ENCODE measurements at places on chromosomes 3 and 15.

- no peak for DNase-seq
Observed at GRCh38 chr15:70936326-70936725, 43.7 kb downstream of the LRRC49 start.

DNA sequence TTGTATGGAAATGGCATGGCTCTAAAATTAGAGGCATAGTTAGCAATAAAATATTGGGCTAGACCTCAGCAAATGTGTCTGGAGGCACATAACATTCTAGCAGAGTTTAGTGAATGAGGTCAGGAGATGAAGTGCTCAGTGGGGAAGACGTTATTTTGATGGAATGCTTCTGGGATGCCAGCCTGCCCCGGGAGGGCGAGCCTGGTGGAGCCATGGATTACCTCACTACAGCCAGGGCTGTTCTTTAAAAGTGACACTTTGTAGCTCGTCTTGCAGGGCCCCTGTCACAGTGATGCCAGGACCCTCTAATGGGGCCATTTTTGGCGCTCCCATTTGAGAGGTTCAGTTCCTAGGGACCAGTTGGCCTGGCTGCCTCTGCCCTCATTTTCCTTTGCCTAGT lies 48.5 kb downstream of the PXYLP1 start:
- no peak for DNase-seq

- no peak for DNase-seq
Observed at GRCh38 chr3:193974671-193975535, 161.0 kb upstream of the HES1 start.

- no peak for DNase-seq
Observed at GRCh38 chr15:35679186-35679585, 133.2 kb upstream of the DPH6 start.

GRCh38 chr3:194686816-194687637 lies 1.3 kb downstream of the FAM43A start:
- DNase-seq = peak; percentile 27

GRCh38 chr3:2568929-2569328 lies 470.3 kb downstream of the CNTN4 start:
- no peak for DNase-seq

DNA sequence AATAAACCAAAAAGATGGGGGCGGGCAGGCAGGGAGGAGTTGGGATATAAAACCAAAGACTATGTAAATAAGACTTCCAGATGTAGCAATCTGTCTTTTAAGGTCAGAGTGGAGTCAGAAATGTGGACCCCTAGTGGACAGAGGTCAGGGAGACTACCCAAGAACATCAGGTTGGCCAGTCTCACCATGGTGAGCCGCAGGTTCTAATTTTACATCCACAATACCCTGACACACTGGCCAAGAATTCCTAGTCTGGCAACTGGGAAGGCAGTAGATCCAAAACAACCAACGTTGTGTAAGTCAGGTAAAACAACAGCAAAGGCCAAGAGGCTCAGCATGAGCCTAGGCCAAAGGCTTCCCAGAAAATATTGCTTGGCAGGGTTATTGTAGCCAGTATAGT lies 203.4 kb downstream of the FOXP1 start:
- no peak for DNase-seq

- DNase-seq = no peak
Observed at GRCh38 chr15:74531144-74531811, 9.7 kb upstream of the ARID3B start.

- DNase-seq = no peak
Observed at GRCh38 chr3:66211779-66212178, 9.0 kb upstream of the SLC25A26 start.

- no peak for DNase-seq
Observed at GRCh38 chr3:137242836-137243400, 285.1 kb downstream of the IL20RB start.

GRCh38 chr3:155372281-155372680 lies 78.8 kb upstream of the STRIT1 start:
- no peak for DNase-seq

DNA sequence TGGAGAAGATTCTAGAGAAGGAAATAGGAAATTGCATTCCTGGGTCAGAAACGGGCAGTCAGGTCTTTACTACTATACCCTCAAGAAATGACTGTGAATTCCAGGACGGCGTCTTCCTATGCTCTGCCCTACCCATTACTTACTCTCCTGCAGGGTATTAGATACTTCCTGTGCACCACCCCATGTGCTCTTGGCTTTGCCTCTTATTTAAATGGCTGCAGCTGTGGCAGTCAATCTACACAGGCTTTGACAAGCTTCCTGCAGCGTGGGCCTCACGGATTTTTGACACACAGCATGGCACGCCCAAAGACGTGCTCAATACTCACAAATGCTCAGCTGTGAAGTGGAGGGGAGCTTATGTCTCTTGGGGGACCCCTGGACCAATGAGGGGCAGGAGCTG lies 206.1 kb downstream of the SV2B start:
- DNase-seq = no peak

GRCh38 chr15:72182673-72183072 lies 14.9 kb downstream of the GRAMD2A start:
- DNase-seq = no peak

- no peak for DNase-seq
Observed at GRCh38 chr3:113894927-113895326, 52.9 kb upstream of the ZDHHC23 start.

- DNase-seq = no peak
Observed at GRCh38 chr3:170222647-170223541, 670 bp downstream of the PRKCI start.

- DNase-seq = no peak
Observed at GRCh38 chr15:40465939-40466338, 4.8 kb upstream of the CHST14 start.

- no peak for DNase-seq
Observed at GRCh38 chr15:65914386-65914785, 45.1 kb downstream of the RAB11A start.

Data from stimulated activated CD4-positive, alpha-beta T cell treated with anti-CD3 and anti-CD28 coated beads, Interleukin-12 subunit alpha, Interleukin-12 subunit beta, amount 100 ng/mL, for 48 hours (primary cell).